ENCODE measurements at places on chromosomes 6 and 20.

GRCh38 chr6:79040083-79040482 lies 38.0 kb downstream of the PHIP start:
- no peak for DNase-seq

GRCh38 chr6:46983007-46983411 lies 59.1 kb downstream of the ADGRF1 start:
- no peak for DNase-seq

- DNase-seq = no peak
Observed at GRCh38 chr20:41169791-41170351, 32.5 kb downstream of the PLCG1 start.

- no peak for DNase-seq
Observed at GRCh38 chr20:56765172-56766073, 136.3 kb downstream of the TFAP2C start.

DNA sequence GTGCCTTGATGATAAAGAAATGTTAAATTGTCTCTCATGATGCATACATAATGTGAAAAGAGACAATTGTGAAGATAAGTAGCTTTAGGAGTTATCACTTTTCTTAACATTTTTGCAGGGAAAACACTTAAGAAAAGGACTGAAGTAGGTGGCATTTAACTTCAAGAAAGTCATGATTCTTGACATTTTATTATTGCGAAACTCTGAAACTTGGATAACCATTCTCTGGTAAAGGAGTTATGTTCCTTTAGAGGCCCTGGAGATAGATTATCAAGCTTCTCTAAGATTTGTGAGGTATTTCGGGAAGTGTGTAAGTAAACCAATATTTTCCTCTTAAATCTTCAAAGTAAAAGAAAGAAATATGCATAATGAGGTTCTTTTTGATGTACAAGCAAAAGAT lies 38.5 kb downstream of the HTR1B start:
- no peak for DNase-seq

DNA sequence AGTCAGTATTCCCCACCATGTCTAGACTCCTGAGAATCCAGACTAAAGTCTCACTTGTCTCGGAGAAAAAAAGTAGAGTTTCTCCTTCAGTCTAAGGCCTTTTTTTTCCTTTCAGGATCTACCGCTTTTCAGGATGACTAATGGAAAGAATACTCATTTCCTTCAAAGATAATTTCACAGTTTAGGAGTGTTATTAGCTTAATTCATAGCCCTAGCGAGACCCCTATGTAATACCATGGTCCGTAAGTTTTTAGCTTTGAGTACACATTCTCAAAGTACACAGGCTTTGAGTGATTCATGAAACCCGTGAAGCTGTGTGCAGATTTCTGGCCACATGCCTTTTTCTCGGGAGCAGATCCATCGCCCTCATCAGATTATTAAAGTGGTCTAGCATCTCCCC lies 133.1 kb downstream of the SOX4 start:
- DNase-seq = no peak

GRCh38 chr6:81979329-81979728 lies 226.8 kb upstream of the TENT5A start:
- no peak for DNase-seq

DNA sequence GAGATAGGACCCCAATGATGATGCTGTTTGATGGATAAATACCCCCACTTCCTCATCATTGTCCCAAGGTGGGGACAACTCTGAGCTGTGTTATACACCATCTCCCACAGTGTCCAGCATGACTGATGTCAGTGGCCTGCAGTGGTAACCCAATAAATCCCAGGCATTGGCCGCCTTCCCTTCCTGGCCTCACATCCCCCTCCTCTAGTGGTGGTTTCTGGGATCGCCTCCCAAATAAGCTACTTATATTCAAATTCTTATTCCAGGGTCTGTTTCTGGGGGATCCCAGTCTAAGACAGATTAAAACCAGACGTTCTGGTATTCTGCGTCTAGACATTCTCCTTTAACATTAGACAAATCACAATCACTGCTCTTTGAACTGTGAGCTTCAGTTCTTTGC lies 90.6 kb downstream of the SCP2D1 start:
- DNase-seq = no peak

DNA sequence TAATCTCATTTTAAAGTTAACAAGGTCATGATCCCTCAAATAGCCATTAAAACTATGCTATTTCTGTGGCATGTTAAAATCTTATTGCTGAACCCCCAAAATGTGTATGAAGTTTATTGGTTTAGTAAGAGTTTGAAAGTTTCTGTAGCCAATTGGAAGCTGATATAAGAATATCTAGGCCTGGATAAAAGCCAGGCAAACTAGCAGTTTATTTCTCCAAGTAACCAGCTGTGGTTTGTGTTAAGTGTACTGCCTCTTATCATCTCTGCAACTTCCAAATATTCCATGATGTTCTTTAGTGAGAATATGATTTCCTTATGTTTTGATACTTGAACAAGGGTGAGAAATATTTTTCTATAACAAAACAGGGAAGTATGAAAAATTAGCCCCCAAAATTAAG lies 76.7 kb downstream of the PRSS35 start:
- no peak for DNase-seq

GRCh38 chr6:108733051-108733450 lies 115.2 kb upstream of the ARMC2 start:
- DNase-seq = no peak

- DNase-seq = no peak
Observed at GRCh38 chr6:2072453-2072852, 173.0 kb downstream of the GMDS start.

Measured in activated CD4-positive, alpha-beta T cell treated with anti-CD3 and anti-CD28 coated beads for 24 hours (primary cell).